ENCODE measurements at places on chromosomes 4 and X.

- DNase-seq: no peak
Measured at GRCh38 chr4:182177166-182177565, 66.0 kb upstream of the TENM3 start.

DNA sequence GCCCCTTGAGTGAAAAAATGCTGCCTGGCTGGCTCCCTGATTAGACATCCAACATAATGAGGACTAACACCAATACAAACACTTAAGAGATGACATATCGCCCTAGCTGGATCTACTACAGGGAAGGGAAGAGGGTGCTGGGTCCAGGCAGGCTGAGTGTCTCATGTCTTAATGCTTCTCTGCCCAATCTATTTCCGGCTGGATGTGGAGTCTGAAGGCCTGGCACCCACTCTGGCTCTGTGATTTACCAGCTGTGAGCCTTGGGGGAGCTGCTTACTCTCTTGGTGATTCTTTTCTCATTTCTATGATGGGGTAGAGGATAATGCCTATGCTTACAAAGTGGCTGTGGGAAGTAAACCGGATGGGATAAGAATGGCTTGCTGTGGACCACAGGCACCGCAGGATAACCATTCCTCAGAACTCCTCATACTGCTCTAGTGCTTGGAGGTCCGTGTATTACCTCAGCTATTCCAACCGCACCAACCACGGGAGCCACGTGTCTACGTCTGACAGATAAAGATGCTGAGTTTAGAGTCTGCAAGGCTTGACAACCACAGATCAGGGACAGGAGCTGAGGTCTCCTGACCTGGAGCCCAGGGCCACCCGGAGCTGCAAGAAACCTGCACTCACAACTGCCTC is 161.7 kb downstream of the AFAP1 start:
- DNase-seq: no peak

- DNase-seq: no peak
Measured at GRCh38 chrX:132414404-132414803, 74.4 kb downstream of the MBNL3 start.

- no peak for DNase-seq
Measured at GRCh38 chrX:40573763-40574162, 7.0 kb upstream of the ATP6AP2 start.

DNA sequence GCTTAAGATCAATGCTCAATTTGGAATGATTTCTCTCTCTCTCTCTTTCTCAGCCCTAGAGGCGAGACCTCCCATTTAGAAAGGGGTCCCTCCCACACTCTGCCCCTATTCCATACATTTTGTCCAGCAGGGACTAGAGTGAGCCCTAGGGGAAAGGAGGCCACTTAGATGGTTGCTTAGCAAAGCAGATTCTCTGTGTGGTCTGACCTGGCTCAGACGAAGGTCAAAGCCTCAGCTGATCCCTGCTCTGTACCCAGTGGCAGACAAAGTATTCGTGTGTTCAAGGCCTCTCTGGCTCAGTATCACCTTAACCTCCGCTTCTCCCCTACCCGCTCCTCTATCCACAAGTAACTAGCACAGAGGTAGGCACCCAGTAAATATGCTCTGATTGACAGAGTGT is 78.4 kb downstream of the HPRT1 start:
- no peak for DNase-seq

GRCh38 chrX:70505451-70505841 is 60.8 kb downstream of the DLG3 start:
- no peak for DNase-seq

- DNase-seq: no peak
Measured at GRCh38 chr4:166169111-166169510, 296.1 kb downstream of the TLL1 start.

- no peak for DNase-seq
Measured at GRCh38 chrX:153900831-153901752, 3.4 kb upstream of the AVPR2 start.

- no peak for DNase-seq
Measured at GRCh38 chr4:16967722-16968121, 69.3 kb upstream of the LDB2 start.

DNA sequence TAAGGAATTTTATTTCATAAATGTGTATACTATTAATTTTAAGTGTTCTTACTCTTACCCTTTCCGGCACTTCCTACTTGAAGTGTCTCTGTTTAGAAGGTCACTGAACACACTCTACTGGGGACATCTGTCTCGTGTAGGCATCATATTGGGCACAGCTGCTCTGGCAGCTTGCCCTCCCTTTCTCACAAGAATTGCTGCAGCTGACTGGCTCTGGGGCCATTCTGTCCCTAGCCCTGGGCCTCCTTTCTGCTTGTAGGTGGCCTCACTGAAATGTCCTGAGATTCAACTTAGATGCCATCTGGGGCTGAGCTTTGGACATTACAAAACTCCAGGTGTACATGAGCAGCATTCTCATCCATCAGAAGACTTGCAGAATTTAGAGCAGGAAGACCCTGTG is 49.6 kb downstream of the SMAD1 start:
- no peak for DNase-seq

DNA sequence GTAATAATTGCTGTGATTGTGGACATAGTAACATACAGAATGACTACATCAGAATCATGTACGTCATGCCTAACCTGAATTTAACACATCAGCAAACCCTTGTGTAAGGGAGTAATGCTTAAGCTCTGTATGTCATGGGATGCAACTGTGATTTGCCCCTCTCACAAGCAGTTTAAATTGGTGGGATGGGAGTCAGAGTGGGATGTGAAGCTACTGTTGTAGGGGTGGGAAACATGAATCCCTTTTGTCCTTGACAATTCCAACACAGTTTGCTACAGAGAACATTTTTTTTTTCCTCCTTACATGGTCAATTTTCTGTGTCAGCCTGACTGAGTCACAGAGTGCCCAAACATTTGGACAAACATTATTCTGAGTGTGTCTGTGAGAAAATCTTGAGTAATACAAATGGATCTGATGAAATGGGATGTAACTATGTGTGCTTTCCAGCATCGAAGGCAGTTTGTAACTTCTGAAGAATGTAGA is 392.8 kb downstream of the GPM6A start:
- DNase-seq: no peak

- no peak for DNase-seq
Measured at GRCh38 chr4:105092356-105092755, 54.3 kb upstream of the TET2 start.

GRCh38 chr4:19739101-19739651 is 512.5 kb upstream of the SLIT2 start:
- no peak for DNase-seq

DNA sequence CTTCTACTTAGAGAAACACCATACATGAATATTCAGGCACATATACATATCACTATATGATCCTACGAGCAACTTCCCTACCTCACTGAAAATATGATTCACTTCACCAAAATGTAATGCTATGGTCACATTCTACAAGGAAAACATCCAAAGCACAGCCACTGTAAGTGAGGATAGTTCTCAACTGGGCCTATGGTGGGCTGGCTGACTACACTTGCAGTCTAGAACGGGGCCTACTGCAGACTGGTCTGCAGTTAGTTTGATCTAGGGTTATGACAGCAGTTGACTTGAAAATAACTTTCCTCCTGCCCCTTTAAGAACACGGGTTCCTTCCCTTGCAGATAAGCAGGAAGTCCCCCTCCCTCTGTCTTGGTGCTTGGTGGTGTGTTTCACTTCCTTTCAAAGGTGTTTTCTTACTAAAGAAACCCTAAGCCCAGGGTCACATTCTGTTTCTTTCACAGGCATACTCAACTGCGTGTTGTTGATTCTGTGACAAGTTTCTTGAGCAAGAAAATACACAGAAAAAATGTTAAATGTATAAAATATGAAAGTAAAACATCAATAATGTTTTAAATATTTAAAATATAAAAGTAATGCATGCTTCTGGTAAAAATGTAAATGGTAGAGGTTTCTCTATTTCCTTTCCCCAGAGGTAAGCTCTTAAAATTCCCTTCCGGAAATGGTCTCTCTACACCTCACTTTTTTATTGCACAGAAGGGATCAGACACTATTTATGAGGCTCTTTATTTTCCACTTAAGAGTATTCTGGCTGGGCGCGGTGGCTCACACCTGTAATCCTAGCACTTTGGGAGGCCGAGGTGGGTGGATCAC is 18.0 kb upstream of the TMSB4X start:
- DNase-seq: no peak

DNA sequence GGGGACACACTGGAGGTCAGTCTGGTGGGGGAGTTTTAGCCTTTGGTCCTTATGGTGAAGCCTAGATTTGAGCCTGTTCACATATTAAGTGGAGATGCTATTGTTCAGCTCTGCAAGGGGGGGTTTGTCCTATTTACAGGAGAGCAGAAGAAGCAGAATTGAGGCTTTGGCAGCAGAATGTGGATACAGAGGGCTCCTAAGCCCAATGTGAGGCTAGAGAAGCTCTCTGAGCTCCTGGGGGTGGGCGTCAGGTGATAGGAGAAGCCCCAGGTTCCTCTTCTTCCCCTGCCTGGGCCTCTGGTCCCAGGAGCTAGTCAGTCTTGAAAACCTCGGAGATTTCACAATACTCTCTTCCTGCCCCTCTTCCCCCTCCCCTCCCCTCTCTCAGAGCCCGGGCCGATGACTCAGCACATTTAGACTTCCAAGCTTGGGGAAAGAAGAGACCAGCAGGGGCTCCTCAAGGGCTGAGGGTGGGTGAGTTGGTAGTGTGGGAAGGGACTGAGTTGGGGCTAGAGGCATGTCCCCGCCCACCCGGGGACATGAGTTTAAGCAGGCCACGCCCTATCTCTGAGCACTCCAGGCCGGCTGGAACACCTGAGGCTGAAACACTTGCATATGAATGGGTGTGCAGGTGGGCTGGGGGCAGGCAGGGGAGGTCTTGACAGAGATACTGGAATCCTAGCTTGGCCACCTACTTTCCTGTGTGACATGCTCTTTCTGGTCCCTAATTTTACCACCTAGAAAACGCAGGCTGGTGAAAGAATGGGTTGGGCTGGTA is 3.4 kb downstream of the TFE3 start:
- DNase-seq: no peak

DNA sequence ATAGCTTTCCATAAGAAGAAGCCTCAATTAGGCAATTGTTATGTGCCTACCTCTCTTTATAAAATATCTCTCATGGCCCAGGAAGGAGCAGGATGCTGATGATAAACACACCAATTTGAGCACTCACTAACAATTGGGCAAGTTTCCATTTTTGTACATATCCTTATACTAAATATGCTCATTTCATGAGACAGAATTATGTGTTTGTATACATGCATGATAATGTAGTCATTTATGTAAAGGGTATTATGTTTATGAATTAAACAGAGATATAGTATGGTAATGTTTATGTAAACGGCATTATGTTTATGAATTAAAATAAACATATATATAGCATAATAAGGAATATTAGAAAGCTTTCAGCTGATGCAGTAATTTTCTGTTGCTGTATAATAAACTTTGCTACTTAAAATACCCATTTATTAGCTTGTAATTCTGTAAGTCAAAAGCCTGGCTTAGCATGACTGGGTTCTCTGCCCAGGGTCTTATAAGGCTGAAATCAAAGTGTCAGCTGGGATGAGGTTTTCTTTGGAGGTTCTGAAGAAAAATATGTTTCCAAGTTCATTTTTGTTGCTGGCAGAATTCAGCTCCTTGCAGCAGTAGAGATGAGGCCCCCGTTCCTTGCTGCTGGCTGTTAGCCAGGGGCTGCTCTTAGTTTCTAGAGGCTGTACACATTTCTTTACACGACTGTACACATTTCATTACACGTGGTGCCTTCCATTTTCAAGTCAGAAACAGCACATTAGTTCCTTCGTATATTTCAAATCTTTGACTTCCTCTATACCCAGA is 89.0 kb downstream of the GLRA2 start:
- DNase-seq: no peak

DNA sequence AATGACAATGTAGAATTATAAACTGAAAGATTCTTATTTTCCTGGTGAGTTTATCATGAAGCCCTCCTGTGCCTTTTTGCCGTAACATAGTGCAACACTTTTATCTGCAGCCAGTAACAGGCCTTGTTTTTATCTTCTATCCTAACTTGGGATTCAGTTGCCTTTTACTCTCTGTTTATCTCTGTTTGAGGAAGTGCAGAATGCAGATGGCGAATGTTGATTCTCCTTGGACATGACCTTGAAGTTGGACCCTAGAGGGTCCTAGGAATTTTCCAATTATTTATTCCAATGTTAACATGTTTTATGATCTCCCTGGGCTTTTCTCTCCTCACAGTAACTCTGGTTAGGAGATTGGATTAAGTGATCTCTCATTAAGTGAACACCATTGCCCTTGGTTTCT is 165.0 kb downstream of the FMR1NB start:
- DNase-seq: no peak

GRCh38 chr4:47473141-47473750 is 9.7 kb upstream of the COMMD8 start:
- no peak for DNase-seq

DNA sequence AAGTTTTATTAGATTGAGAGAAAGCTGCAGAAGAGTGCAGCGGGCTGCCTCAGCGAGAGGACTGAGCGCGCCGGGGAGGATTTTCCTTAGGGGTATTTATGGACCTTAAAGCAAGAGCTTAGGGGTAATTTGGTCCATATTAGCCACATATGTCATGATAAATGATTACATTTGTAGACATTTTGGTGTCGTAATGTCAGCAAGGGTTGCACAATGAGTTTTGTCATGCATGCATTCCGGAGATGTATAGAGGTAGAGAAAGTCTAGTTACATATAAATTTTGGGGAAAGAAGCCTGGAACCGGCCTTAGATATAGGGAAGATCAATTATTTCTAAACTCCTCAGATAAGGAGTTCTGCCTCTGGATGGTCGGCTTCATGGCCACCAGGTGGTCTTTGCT is 10.0 kb downstream of the MGST2 start:
- DNase-seq: no peak

DNA sequence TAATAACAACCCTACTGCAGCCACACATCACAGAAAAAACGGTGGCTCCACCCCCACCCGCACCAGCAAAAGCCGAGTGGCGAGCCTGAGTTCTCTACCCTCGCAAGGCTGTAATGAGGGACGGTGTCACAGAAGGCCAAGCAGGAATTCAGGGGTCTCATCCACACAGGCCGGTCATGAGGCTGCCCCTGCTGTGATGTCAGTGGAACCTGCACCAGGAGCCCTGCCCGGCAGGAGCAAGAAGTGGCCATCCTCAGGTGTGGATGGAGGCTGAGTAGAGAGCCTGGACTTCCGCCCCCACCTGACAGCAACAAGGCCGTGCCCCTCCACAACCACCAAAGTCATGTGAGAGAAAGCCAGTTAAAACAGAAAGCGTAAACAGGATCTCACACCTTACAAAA is 20.6 kb downstream of the LYAR start:
- no peak for DNase-seq

DNA sequence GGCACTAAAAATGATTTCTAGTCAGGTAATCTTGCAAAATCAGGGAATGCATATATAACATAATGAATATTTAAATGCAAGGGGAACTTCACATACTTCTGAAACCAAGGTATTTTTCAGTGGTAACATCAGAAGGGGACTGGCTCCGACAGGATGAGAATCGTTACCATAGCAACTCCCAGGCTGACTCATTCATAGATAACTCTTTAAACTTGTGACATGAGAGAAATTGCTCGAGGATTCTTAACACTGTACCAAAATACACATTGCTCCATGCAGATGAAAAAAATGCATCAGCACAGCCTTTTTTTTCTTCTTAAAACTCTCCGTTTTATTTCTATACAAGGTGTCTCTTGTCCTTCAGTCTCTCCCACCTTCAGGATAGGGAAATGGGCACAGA is 114.3 kb downstream of the GABRB1 start:
- DNase-seq: peak; percentile 6

- DNase-seq: peak; percentile 82
Measured at GRCh38 chrX:117327373-117327772, 789.2 kb downstream of the KLHL13 start.

Measured in spinal cord (tissue), 10 donors.